ENCODE measurements at places on chromosomes 5 and 9. TPM values are rescaled to one million over a fixed set of nuclear protein-coding genes. Genes with fewer than 3 reads are reported as not detected.

- DNase-seq = no peak
These were observed 54.9 kb upstream of the IRX4 start for GRCh38 chr5:1937590-1937989.

- DNase-seq = no peak
These were observed 70.2 kb upstream of the CTSL start for GRCh38 chr9:87655731-87656130.

DNA sequence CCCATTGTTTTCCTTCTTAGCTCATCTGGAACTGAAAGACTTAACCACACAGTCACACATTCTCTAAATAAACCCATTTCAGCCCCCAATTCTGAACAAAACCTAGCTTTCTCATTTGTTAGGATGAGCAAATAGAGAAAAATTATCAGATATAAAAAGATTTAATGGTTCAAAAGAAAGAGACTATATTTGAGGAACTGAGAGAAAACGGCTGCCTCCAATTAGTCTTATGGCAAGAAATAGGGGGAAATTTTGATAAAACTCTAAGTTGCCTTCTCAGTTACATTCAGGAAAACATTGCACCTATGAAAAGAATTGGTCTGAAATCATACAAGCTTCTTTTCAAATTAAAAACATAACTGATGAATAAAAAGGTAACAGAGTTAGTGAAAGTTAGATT lies 63.7 kb upstream of the ALDH1B1 start:
- no peak for DNase-seq

- no peak for DNase-seq
These were observed 51.1 kb downstream of the ENC1 start for GRCh38 chr5:74589204-74590056.

DNA sequence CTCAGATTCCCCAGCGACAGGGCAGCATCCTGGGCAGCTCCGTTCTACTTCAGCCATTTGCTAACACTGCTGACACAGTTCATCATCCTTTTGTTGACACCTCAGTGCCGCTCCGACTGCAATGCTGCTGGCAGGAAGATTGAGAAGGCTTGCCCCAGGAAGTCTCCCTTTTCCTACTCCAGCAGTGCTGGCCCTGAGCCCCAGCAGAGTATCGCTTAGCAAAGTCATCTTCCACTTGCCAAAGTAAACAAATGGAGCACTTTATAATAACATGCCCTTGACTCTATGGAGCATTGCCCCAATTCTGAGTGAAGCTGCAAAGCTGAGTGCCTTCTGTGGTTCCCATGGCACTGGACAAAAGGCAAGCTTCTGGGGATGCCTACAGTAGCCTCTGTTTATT lies 32.2 kb downstream of the PRLR start:
- DNase-seq = peak; percentile 76

GRCh38 chr5:14411216-14411615 lies 170.4 kb upstream of the OTULINL start:
- no peak for DNase-seq

DNA sequence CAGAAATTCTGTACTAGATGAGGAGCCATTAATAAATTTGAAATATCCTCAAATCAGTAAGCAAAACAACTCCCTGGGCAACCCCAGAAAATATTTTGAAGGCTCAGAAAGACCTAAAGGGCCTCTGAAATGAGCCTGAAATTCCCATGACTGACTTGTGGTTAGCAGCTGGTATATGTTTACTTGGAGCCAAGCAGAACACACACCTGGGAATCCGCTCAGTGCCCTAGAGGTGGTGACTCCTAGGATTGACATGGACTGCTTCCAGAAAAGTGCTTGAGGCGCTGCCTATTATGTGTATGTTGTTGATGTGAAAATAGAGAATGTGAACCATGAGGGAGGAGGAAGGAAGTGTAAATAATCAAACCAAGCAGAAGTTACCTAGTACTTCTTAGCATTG lies 14.7 kb downstream of the RFK start:
- no peak for DNase-seq

GRCh38 chr9:72443855-72444254 lies 77.6 kb upstream of the TMC1 start:
- DNase-seq = no peak

- peak; percentile 58 for DNase-seq
These were observed 38.3 kb upstream of the TNFSF8 start for GRCh38 chr9:114968671-114969070.

DNA sequence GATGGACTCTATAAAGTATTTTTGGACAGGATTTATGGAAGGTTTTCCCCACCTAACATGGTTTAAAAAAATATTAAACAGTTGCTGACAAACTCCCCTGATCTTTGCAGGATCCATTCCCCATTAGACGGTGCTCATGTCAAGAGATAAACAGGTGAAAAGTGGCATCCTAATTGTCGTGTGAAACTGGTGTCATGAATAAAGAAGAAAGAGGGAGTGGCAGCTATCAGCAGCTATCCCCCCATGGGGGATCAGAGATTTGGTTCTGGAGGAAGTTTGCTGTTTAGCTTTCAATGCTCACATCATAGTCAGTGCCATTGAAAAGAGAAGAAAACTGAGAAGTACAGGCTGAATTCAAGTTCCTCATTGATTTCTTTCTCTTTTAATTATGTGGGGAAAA lies 329.3 kb upstream of the BRINP1 start:
- no peak for DNase-seq

GRCh38 chr9:95193067-95193466 lies 124.4 kb downstream of the FANCC start:
- DNase-seq = no peak

Gene SPAG8
- polyA plus RNA-seq = 1.3 TPM

Gene ROR2
- 7.7 TPM for polyA plus RNA-seq

Gene OBP2B
- polyA plus RNA-seq = not detected

DNA sequence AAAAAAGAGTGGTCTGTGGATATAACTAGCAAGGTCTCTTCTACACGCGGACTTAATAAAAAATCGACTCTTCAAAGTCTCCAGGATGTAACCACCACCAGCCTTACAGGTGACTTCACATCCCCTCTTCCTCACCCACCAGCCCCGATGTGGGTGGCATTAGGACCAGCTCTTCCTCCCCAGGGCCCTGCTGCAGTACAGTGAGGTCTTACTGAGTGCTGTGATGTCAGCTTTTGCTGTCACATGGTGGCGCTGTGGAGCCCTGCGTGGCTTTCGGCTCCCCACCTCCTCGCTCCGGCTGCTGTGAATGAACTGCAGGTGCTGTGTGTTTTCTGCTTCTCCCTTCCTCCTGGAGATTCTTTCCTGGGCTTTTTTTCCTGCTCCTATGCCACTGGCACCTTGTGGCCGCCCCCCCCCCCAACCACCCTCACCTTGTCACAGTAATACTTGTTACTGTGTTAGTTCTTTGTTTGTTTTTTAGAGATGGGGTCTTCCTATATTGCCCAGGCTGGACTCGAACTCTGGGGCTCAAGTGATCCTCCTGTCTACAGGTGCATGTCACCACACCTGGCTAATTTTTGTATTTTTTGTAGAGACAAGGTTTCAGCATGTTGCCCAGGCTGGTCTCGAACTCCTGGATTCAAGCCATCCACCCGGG lies 15.8 kb upstream of the RAPGEF1 start:
- DNase-seq = peak; percentile 90

Gene FOXD4L4
- not detected for polyA plus RNA-seq

GRCh38 chr5:39118638-39119037 lies 44.4 kb upstream of the RICTOR start:
- DNase-seq = no peak

Gene TAF1L
- polyA plus RNA-seq = not detected

DNA sequence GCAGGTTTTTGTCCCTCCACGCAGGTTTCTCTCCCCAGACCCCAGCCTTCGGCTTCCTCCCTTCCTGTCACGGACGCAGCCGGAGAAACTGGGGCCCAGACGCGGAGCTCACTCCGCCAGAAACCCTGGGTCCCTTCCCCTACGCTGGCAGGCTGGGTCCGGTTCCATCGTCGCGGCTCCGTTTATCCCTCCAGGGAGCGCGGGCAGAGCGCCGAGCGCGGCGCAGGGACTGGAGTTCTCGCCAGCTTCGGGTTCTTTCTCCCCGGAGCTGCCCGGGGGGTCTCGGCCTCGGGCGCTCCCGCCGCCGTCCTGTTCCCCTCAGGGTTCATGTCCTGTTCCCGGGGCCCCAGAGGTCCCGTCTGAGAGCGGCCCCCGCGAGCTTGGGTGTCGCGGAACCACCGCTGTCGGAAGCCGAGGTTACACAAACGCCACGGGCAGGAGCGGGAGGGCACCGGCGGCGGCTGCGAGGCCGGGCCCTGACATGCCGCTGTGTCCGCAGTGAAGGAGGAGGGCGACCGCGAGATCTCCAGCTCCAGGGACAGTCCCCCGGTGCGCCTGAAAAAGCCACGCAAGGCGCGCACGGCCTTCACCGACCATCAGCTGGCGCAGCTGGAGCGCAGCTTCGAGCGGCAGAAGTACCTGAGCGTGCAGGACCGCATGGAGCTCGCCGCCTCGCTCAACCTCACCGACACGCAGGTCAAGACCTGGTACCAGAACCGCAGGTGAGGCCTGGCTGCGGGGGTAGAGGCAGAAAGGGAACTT lies 4.6 kb downstream of the BARHL1 start:
- DNase-seq = no peak

Gene IGIP
- polyA plus RNA-seq = 3.4 TPM

Gene CRHBP
- polyA plus RNA-seq = not detected
